Suppressor macrophage treated with lipopolysaccharide for 4 hours (primary cell): ENCODE measurements at places on chromosomes 3 and 15.

GRCh38 chr3:177571944-177572315 is 374.6 kb upstream of the TBL1XR1 start:
- no peak for DNase-seq

- peak; percentile 6 for DNase-seq
These were observed 683.0 kb downstream of the TBL1XR1 start for GRCh38 chr3:176514297-176514696.

DNA sequence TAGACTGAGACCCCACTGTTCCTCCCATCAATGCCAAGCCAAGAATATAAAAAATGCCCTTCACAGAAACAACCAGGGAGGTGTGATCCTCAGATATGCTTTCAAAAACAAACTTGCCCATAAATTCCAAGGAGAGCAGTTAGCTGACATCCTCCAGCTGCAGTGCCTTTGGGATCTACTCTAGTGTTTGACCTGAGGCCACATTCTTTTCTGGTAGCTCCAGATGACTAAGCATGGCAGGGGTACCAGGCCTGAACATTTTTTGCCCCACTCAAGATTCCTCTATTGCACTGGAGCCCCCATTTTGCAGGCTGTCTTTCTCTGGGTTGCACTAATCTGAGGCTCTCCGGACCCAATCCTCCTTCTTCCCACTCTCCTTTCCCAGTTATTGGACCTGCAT is 27.9 kb upstream of the ACP3 start:
- DNase-seq, result no peak

DNA sequence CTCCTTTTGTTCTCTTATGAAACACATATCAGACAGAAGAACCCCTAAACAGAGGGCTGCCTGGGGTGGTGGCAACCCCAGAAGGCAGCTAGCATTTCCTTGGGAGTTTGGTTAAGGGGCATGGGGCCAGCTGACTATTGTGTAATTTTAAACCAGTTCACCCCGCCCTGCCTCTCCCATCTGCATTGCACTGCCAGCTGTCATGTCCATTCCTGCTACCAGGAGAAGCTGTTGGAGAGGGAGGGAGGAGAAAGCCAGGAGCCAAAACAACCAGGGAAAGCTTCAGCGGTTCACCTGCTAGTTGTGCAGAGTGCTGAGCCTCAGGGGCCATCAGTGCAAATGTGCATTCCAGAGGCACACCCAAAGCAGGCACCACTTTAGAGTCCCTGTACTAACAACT is 47.6 kb upstream of the ATP1B3 start:
- no peak for DNase-seq

DNA sequence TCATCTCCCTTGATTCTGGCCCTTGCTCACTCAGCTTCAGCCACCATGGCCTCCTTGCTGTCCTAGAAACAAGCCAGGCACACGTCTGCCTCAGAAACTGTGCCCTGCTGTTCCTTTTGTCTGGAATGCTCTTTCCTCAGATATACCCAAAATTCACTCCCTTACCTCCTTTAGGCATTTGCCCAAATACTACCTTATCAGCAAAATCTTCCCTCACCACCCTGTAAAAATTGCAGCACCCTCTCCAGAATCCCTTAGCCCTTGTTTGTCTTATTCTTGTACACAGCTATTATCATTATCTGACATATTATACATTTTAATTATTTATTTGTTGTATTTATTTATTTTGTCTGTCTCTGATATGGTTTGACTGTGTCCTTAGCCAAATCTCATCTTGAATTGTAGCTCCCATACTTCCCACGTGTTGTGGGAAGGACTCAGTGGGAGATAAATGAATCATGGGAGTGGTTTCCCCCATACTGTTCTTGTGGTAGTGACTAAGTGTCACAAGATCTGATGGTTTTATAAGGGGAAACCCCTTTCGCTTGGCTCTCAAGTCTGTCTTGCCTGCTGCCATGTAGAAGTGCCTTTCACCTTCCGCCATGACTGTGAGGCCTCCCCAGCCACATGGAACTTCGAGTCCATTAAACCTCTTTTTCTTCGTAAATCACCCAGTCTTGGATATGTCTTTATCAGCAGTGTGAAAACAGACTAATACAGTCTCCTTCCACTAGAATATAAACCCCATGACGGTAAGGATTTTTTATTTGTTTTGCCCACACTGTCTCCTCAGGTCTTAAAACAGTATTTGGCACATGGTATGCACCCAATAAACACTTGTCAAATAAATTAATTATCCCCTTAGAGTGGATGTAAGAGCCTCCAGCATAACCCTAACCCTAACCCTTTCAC is 60.0 kb upstream of the STT3B start:
- DNase-seq, result peak; percentile 77

DNA sequence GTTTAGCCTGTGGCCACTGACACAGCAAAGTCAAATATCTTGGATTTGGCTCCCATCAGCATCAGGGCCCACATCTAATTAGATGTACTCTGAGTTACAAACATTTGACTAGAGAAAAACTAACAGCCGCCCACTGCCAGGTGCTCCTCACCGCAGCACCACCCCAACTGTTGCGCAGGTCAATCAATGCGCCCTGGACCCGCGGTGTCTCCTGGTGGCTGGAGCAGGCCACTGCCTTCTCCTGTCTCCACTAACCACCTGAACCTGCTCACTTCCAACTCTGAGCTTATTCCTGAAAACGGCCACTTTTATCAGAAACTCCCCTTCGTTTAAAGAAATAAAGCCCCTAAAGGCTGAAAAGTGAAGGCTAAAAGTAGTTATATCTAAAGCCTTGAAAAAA is 4.3 kb downstream of the RIOX2 start:
- DNase-seq, result no peak

- no peak for DNase-seq
These were observed 48.5 kb downstream of the THBS1 start for GRCh38 chr15:39629371-39629770.

- no peak for DNase-seq
These were observed 9.0 kb upstream of the MEIS2 start for GRCh38 chr15:37109168-37109871.

DNA sequence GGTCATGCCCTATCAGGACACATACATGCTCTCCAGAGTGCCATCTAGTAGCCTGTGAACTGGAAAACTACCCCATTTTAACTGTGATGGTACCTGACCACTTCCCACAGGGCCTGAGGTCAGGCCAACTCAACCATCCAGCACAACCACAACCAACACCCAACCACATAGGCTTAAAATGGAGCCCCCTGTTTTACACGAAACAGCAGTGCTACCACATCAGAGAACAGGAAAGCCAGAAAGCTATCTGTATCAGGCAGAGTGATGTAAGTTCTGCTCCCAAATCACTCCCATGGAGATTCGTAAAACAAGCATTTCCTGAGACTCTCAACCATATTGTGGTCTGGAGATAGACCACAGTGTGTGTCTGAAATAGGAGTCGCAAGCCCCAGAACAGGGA is 1017.3 kb upstream of the EPHA6 start:
- no peak for DNase-seq

DNA sequence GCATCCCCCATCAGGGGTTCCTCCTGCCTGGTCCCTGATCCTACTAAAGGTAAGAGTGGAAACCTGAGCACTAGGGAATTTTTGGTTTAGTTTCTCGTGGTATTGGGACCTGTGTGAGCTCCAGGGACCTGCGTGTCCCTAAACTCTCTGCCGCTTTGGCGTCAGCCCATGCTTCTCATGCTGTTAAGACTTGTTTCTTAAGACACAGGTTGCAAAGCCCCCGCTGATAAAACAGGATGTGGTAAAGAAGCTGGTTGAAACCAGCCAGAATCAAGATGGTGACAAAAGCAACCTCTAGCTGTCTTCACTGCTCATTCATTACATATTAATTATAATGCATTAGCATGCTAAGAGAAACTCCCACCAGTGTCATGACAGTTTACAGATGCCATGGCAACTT is 64.6 kb downstream of the LYZL4 start:
- no peak for DNase-seq

GRCh38 chr3:165505657-165506056 is 309.5 kb upstream of the SLITRK3 start:
- no peak for DNase-seq

DNA sequence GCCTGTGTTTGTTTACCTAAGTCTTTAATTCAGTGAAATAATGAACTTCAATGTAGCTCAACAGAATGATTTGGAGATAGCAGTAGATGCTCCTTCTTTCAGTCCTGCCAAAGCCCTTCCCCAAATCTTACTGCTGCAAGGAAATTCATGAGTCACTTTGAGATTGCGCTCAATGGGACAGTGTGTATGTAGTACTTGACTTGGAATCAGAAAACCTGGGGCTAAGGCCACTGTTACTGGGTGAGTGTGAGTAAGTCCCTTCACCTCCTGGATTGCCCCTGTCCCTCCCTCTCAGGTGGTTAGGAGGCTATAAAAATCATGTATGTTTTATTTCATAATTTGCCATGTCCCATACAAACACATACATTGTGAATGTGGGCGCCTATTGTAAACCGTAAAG is 29.9 kb downstream of the ATP13A5 start:
- DNase-seq, result no peak

GRCh38 chr3:172478116-172478515 is 29.9 kb upstream of the GHSR start:
- no peak for DNase-seq

DNA sequence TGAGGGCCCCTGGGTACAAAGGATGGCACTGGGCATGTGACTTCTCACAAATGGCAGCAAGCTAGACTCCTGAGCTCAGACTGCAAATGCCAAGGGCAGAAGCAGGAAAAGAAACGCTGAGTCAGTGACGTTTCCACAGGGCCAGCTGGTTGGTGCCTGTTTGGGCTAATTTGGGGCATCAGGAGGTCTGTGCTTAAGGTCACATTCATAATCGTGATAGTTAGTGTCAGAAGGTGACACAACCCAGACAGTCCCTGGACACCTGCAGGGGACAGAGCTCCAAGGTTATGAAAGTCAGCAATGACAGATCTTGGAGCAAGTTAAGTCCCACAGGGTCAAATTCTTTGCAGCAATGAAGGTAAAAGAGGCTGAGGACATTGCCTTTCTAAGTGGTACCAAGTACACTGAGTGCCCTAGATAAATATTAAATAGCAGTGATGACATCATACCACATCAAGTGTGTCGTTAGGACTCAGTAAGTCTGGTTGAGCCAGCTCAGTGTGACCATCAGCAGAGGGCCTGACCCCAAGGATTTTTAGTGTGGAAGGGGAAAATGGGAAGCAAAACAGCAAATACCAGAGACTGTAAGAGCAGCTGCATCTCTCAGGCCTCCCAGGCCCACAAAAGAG is 556.9 kb upstream of the CFAP20DC start:
- DNase-seq, result no peak

GRCh38 chr3:194325424-194326153 is 25.5 kb downstream of the CPN2 start:
- no peak for DNase-seq

DNA sequence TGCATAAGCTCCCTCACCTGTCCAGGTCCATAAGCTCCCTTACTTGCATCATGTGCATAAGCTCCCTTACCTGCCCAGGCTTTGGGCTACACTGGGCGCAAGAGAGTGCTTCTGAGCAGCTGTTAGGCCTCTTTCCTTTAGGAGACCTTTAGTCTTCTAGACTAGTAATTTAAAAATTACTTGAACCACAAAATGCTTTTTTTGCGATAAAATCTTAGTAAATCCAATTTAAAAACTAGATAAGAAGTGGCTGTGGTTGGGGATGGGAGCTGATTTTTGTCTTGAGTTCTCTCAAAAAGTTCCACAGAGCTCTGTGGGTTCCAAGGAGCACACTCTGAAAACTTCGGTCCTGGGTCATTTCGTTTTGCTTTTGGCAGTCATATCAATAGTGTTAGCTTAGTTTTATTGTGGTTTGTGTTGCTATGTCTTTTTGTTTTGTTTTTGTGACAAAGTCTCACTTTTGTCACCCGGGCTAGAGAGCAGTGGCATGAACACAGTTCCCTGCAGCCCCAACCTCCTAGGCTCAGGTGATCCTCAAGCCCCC is 6.7 kb downstream of the CEMIP start:
- no peak for DNase-seq

DNA sequence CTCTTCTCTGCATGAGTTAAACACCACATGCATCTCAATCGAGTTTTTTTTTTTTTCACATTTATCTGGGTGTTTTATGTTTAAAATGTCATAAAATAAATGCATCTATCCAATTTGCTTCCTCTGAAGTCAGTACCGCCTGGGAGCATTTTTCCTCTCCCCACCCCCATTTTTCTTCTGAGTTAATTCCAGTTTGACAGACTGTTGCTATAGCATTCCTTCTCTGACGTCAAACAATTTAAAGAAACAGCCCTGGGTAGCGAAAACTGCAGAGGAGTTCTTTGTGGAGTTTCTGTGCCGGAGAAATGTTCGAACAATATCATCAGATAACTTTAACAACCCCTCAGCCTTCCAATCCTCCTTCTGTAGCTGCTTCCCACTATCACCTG is 900 bp upstream of the GNB4 start:
- DNase-seq, result no peak

- DNase-seq, result no peak
These were observed 6.3 kb downstream of the BNC1 start for GRCh38 chr15:83278191-83278590.

DNA sequence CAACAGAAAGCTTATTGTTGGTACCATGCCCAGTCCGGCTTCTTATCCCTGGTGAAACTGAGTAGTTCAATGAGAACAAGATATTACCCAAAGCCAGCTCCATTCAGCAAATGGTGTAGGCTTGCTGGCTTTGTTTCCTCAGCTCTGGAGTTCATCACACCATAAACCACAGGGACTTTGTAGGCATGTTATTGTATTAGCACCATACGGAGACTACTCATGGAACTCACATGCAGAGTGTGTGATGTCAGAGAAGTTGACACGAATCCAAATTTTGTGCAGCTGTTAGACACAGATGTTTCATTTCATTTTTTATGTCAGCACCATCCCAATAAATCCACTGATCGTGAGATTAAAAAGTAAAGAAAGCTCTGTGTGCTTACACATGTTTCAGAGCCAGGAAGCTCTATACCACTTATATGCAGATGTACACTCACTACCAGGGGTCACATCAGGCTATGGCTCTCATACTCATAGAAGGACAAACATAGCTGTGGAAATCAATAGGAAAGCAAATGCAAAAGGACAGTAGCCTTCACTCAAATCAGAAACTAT is 63.4 kb upstream of the LEKR1 start:
- no peak for DNase-seq

GRCh38 chr3:169147238-169148008 is 516.1 kb downstream of the MECOM start:
- peak; percentile 40 for DNase-seq

GRCh38 chr3:55408193-55408826 is 78.8 kb downstream of the WNT5A start:
- DNase-seq, result no peak

GRCh38 chr15:62649793-62650420 is 392.6 kb upstream of the TPM1 start:
- peak; percentile 93 for DNase-seq

DNA sequence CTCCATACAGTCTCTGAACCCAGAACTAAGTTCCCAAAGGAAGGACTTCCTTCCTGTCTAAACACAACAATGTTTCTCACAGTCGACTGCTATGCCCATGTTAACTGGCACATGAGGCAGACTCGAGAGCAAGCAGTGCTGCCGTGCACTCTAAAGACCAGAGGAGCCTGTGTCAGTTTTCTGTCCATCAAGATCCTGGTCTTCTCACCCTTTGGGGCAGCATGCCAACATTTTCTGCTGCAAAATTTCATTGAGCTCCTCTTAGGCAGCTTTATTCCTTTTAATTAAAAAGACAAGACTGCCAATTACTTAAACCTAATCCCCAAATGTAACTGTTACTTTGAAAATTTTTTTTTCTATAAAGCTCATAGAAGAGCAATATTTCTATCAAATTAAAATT is 205.1 kb downstream of the GAP43 start:
- DNase-seq, result no peak

- peak; percentile 43 for DNase-seq
These were observed 150.8 kb upstream of the KCNMB2 start for GRCh38 chr3:178385280-178385952.

- no peak for DNase-seq
These were observed 20.8 kb upstream of the CFAP161 start for GRCh38 chr15:81113204-81113657.

GRCh38 chr3:119632829-119633228 is 27.6 kb downstream of the POPDC2 start:
- no peak for DNase-seq
